Right ventricle myocardium inferior (tissue), 1 donor: ENCODE measurements at places on chromosomes 13 and 19.

DNA sequence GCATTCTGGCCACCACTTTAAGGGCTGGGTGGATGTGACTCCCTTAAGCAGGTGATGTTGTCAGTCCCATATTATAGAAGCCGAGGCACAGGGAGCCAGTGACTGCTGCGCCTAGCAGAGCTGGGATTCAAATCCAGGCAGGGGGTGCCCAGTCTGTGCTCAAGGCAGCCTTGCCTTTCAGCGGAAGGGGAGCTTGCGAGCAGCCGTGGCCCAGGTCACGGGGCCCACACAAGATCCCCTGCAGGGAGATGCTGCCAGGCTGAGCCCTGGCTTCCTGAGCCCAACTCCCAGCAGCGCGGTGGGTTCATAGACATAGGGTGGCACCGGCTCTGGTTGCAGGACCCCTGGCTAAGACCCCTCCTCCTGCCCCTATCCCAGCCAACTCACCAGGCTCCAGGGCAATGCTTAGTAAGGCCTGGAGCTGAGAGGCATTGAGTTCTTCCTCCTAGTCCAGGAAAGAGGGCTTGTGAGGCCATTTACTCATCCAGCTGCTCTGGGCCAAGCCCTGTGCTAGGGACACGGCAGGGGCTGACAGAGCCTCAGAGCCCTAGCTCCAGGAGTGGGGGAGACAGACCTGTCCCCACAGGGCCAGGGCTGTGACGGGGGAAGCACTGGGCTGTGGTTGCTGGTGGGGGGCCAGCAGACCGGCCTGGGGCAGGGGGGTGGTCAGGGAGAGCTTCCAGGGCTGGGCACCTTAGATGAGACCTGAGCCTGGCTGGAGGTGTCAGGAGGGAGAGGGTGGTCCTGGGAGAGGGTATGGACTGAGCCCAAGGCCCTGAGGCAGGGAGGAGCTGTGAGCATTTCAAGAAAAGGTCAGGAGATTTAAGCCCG, 9.6 kb downstream of the CAPN12 start:
- peak; percentile 53 for DNase-seq

DNA sequence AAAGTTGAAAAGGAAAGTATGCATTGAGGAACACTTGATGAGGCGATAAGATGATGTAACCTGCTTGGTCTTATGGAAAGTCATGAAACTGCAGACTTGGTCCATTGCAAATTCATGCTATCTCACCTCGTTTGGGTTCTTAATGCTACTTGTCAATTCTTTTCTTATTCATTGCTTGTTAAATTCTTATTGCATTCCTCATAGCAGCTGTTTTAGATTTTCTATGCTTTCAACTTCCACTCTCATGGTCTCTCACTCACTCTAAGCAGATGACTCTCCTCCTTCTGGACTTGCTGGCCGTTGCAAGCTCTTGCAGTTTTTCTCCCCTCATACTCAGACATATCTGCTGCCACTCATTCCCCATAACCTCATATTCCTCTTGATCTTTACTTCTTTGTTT, 67.8 kb upstream of the CSNK1A1L start:
- DNase-seq, result no peak

DNA sequence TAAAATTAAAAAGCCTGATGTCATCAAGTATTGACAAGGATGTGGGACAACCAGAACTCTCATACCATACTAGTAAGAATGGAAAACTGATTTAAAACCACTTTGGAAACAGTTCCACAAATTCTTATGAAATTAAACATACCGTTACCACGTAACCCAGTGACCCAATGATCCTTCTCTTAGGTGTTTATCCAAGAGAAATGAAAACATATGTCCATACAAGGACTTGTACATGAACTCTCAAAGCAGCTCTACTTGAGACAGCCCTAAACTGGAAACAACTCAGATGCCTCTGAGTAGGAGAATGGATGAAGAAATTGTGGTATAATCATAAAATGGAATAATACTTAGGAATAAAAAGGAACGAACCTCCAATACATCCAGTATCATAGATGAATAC, 27.6 kb downstream of the SLC6A16 start:
- DNase-seq, result no peak

DNA sequence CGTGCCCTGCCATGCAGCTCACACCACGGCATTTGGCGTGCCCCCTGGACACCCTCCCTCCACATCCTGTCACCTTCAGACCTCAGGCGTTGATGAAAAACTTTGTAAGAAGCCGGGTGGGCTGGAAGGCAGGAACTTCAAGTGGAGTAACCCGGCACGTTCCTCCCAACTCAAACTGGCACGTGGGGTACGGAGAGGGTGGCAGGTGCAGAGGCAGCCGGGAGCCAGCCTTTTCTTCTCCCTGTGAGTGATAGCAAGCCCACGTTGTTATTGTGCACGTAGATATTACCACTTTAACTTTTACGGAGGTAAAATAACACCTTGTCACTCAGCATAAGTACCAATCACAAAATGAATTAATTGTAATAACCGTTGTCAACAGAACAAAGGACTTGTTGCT, 198.0 kb downstream of the ZNF536 start:
- no peak for DNase-seq

DNA sequence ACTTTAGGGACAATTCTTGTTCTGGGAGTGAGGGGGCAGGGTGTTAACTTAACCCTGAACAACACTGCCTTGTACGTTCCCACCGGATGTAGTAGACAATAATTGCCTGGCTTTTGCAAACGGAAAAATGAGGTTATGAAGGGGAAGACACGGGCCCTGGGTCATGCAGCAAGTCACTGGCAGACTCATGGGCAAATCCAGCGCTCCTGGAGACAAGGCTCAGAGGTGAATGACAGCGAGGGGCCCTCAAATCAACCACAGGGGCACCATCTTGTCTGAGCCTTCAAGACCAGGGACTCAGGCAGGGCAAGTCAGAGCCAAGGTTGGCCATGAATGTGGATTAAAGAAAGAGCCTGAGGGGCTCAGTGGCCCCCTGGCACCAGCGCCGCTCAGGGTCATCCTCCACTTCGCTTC, 2.8 kb downstream of the RASA3 start:
- DNase-seq, result peak; percentile 53

DNA sequence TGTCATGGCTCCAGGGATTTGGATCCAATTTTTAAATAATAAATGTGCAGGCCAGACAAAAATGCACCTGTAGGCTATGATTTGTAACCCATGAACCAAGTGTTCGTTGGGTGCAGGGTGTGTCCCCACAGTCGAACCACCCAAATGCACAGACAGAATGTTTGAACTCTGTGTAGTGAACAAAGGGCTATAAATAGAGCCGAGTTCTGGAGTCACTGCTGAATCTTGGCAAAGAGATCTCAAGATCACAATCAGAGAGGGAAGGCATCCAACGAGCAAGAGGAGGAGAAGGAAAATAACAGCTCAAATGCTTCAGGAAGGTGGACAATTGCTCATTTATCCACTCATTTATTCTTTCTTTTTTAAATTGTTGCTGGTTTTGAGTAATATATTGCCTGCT, 547.9 kb downstream of the FGF9 start:
- no peak for DNase-seq

DNA sequence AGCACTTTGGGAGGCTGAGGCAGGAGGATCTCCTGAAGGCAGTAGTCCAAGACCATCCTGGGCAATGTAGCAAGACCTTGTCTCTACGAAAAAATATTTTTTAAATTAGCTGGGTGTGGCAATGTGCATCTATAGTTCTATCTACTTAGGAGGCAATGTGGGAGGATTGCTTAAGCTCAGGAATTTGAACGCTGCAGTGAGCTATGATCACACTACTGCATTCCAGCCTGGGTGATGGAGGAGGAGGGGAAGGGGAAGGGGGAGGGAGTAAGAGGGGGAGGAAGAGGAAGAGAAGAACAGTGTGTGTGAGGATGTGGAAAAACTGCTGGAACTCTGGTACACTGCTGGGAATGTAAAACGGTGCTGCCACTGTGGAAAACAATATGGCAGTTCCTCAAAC, 9.2 kb upstream of the CLIP3 start:
- DNase-seq, result no peak

DNA sequence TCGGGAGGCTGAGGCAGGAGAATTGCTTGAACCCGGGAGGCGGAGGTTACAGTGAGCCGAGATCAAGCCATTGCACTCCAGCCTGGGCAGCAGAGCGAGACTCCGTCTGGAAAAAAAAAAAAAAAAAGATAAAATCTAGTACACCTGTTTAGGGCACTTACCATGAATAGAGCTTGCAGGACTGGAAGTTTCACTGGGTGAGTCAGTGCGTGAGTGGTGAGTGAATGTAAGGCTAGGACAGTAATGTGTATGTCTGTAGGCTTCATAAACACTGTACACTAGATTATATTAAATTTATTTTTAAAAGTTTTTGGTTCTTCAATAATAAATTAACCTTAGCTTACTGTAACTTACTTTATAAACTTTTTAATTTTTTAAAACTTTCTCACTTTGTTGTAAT, 22.9 kb downstream of the PPP5C start:
- DNase-seq, result no peak

GRCh38 chr13:20714563-20715329, 11.2 kb downstream of the IL17D start:
- DNase-seq, result peak; percentile 73

DNA sequence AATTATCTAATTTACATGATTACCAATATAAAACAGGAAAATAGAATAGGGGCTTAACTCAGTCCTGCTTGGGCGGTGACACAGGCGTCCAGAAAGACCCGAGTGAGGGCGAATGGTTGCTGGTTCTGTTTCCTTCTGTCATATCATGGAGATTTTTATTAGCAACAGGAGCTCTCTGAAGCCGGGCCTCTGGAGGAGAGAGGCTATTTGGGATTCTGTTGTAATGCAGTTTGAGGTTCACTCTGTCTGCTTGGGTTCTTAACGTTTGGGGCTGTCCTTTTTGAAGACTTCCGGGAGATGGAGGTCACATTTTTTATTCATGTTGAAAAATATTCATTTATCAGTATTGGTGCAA, 115.7 kb upstream of the ZNF536 start:
- DNase-seq, result no peak

DNA sequence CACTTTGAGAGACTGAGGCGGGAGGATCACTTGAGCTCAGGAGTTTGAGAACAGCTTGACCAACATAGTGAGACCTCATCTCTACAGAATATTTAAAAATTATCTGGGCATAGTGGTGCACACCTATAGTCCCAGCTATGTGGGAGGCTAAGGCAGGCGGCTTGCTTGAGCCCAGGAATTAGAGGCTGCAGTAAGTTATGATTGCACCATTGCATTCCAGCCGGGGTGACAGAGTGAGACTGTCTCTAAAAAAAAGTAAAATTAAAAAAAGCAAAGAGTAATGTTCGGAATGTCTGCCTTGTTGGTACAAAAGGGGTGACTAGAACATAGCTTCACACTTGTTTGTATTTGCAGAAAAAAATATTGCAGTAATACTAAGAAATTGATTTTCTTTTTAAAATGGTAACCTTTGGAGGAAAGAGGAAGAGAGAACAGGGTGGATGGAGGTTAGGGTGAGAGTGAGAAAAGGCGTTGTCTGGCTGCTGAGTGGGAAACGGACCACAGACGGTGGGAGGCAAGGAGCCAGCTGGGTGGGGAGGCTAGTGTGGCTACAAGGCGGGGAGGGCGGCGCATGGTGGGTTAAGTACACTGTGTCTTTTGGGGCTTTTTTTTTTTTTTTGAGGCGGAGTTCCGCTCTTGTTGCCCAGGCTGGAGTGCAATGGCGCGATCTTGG, 10.2 kb downstream of the PPP1R14A start:
- no peak for DNase-seq

GRCh38 chr13:78680115-78680561, 21.2 kb upstream of the OBI1 start:
- no peak for DNase-seq

DNA sequence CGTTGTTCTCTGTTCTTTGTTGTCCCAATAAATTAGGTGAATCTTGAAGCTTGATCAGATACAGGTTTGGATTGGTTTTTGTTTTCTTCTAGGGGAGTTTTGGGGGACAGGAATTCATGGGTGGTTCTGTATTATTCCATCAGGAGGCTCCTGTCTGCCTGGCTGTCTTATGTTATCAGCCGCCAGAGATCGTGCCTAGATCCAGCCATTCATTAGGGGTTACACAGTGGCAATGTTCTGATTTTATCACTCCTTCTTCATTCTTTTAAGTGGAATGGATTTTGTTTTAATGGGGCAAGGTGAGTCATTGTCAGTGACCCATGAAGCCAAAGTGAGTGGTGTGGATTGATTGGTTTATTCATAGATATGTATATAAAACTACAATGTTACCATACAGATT, 71.9 kb downstream of the CHST8 start:
- no peak for DNase-seq

DNA sequence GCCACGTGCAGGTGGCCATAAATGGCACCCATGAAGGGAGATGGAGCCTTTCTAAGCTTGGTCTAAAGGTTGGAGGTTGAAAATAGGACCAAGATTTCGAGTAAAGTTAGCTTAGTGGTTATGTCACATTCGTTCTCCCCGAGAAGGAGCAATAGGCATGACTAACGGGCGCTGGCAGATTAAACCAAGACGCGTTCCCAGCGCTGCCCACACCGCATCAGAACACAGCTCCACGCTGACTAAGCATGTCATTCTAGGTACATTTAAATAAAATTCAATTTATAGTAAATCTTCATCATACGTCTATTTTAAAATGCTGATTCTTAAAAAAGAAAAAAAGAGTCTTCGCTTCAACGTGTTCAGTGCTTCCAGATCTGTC, 95.0 kb upstream of the IRS2 start:
- DNase-seq, result no peak

GRCh38 chr19:55216461-55217198, 7.3 kb upstream of the PTPRH start:
- DNase-seq, result peak; percentile 88

GRCh38 chr13:71577127-71577526, 289.9 kb downstream of the DACH1 start:
- no peak for DNase-seq

DNA sequence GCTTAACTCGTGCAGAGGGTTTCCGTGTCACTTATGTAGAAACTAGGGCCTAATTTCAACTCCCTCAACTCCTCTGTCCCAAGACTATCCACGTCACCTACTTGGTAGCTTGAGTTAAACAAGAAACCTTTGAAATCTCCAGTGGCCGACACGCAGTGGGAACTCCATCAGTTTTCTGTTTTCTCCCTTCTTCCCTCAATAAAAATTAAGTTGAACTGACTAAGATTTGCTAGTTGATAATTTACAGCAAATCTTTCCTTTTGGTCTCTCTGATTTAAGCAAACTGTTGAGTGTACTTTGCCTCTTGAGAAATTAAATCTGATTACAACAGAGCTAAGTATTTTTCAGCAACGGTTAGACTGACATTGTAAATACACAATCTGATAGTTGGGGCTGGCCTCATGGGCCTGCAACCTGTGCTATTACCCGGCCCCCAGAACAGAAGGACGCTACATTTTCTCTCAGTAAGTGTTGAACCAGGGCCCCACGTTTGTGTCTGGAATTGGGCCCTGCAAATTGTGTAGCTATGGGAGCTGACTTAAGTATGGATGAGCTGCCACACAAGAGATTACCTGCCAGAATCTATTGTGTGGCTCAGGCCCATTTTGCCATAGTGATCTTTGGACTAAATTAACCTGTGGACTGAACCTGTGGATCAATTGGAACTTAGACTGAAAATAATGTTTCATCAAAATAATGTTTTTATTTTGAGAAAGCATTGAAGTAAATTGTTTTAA, 708 bp upstream of the ESD start:
- no peak for DNase-seq

GRCh38 chr13:106038752-106039151, 496.7 kb downstream of the EFNB2 start:
- no peak for DNase-seq

GRCh38 chr19:30516111-30516510, 143.9 kb downstream of the ZNF536 start:
- DNase-seq, result no peak
